ENCODE measurements at places on chromosomes 5 and 9.

DNA sequence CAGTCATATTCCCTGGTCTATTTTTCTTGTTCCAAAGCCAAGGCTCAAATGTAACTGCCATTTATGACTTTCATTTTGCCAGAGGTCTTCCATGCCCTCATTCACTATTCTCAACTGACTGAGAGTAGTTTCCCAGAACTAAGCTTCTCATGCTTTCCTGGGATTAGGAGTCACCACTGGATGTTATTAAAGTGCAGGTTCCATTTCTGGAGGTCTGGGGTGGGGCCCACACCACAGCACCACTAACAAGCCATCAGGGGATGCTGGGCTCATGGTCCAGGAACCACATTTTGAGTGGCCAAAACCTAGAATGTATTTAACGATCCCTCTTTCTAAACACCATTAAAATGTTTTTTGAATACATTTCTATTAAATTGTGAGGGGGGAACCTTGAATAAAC lies 677.6 kb downstream of the SEMA5A start:
- no peak overlapping the region for H3K27ac ChIP-seq
- H3K36me3 ChIP-seq = no peaks in the 10 kb centered on the region
- no peak overlapping the region for H3K4me3 ChIP-seq
- no peaks in the 10 kb centered on the region for H3K27me3 ChIP-seq
- DNase-seq = no peak

DNA sequence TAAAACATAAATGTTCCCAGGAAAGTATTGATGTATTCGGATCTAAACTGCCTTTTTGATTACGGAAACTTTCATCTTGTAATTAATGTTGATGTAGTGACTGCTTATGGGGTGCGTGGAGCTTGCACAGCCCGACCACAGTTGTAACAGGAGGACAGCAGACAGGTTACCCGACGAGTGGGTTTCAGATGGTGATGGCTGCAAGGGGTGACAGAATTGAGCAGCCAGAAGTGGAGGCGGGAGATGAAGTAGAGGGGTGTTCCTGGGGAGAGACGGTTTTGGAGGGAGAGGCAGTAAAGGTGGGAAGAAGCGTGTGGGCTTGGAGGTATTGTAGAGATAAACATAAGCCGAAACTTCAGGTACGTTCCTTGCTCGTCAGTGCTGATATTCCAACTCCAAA lies 5.8 kb downstream of the CEP72 start:
- no peak for DNase-seq
- H3K4me3 ChIP-seq = no peak overlapping the region
- no peaks in the 10 kb centered on the region for H3K27me3 ChIP-seq
- H3K36me3 ChIP-seq = peaks cover 23% of the 10 kb centered on the region

DNA sequence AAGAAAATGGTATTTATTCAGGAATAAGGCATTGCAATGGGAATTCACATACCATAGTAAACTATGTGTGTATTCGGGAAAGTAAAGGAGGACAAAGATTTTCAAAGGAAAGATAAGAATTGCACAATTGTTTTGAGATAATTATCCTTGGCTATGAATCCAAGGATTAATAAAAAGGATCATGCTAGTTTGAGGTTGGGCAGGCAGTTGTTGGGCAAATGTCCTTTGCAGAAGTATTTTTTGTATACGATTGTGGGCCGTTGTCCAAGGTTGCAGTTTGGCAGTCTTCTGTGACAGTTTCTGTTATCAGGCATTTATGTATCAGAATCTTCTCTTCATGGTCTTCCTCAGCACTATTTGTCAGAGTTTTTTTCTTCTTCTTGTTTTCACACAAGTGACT lies 10.6 kb upstream of the UBAP2 start:
- no peaks in the 10 kb centered on the region for H3K27me3 ChIP-seq
- DNase-seq = no peak
- no peak overlapping the region for H3K27ac ChIP-seq
- H3K4me1 ChIP-seq = no peaks in the 10 kb centered on the region
- H3K36me3 ChIP-seq = no peaks in the 10 kb centered on the region
- no peak overlapping the region for H3K4me3 ChIP-seq

DNA sequence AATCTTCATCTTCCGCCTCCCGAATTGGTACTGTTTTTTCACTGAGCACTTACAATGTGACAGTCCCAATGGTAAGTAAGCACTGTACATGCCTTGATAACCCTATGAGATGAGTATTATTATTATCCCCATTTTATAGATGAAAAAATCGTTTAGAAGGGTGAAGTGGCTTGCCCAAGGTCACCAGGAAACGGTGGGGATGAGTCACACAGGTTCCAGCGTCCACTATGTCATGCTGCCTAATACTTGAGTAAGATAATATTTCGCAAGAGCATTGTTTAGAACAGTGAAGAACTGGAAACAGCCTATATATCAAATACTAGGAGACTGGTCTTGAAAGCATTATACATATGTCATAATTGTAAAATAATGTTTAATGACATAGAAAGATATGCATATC lies 12.9 kb downstream of the HAND1 start:
- peaks cover 21% of the 10 kb centered on the region for H3K27me3 ChIP-seq
- no peak overlapping the region for H3K4me3 ChIP-seq
- H3K36me3 ChIP-seq = no peaks in the 10 kb centered on the region
- H3K27ac ChIP-seq = no peak overlapping the region
- no peak for DNase-seq
- H3K4me1 ChIP-seq = peaks cover 2% of the 10 kb centered on the region

- H3K4me3 ChIP-seq = no peak overlapping the region
- no peaks in the 10 kb centered on the region for H3K36me3 ChIP-seq
- H3K27me3 ChIP-seq = no peaks in the 10 kb centered on the region
- DNase-seq = no peak
- no peaks in the 10 kb centered on the region for H3K4me1 ChIP-seq
- no peak overlapping the region for H3K27ac ChIP-seq
Observed at GRCh38 chr9:79384501-79384900, 187.3 kb upstream of the TLE4 start.

GRCh38 chr9:26893030-26893676 lies 551 bp upstream of the CAAP1 start:
- H3K36me3 ChIP-seq = no peaks in the 10 kb centered on the region
- H3K4me1 ChIP-seq = 0 out of 2 replicates have a peak, but pooled peaks cover 3% of the 10 kb centered on the region
- no peak for DNase-seq
- peak overlapping the region; percentile 93 for H3K4me3 ChIP-seq

DNA sequence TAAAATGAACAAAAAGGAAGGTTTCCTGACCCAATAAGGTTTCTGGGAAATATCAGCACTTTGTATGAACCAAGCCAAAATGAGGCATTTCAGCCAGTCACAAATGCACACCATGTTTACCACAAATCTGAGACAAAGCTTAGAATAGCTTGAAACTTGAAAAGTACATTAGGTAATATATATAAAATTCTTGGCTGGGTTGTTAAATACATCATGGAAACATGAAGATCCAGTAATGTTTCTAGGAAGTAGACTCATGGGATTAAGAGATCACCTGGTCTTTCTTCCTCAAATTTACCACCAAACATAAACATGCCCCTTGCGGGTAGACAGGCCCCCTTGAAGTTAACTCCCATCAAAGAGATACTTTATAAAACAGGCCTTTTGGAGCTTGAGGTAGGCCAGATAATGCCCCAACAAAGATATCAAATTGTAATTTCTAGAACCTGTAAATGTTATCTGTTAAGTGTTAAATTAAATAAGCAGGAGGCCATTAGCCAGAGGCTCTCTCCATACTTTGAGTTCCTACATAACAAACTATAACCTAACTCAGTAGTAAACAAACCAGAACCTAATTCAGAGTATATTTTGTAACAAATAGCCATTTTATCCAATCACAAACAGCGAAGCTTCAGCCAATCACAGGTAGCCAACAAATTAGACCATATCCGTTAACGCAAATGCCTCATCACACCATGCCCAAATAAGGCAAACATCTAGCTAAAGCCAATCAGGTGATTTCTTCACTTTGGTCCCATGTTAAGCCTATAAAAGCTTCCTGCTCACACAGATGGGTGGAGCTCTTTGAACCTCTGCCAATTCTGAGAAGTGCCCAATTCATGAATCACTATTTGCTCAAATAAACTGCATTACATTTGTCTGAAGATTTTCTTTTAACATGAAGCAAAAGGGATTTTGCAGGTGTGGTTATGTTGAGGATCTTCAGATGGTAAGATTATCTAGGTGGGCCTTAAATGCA lies 127.9 kb upstream of the TARS1 start:
- no peak for DNase-seq
- no peaks in the 10 kb centered on the region for H3K4me1 ChIP-seq
- H3K27me3 ChIP-seq = no peaks in the 10 kb centered on the region
- no peak overlapping the region for H3K27ac ChIP-seq
- H3K36me3 ChIP-seq = no peaks in the 10 kb centered on the region

- peaks cover 63% of the 10 kb centered on the region for H3K36me3 ChIP-seq
- DNase-seq = peak; percentile 27
- H3K4me3 ChIP-seq = no peak overlapping the region
- H3K27me3 ChIP-seq = no peaks in the 10 kb centered on the region
Observed at GRCh38 chr5:145585-146323, 45.5 kb upstream of the LRRC14B start.

DNA sequence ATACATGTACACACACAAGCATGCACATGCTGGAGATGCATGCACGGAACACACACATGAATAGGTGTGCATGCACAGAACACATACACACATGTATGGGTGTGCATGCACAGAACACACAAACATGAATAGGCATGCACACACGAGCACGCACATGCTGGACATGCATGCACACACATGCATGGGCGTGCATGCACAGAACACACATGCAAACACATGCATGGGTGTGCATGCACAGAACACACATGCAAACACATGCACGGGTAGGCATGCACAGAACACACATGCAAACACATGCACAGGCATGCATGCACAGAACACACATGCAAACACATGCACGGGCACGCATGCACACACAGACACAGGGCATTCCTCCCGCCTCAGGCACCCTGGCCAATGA lies 382.3 kb downstream of the IRX2 start:
- no peak overlapping the region for H3K4me3 ChIP-seq
- no peak for DNase-seq
- no peaks in the 10 kb centered on the region for H3K4me1 ChIP-seq
- H3K27ac ChIP-seq = no peak overlapping the region
- no peaks in the 10 kb centered on the region for H3K27me3 ChIP-seq

DNA sequence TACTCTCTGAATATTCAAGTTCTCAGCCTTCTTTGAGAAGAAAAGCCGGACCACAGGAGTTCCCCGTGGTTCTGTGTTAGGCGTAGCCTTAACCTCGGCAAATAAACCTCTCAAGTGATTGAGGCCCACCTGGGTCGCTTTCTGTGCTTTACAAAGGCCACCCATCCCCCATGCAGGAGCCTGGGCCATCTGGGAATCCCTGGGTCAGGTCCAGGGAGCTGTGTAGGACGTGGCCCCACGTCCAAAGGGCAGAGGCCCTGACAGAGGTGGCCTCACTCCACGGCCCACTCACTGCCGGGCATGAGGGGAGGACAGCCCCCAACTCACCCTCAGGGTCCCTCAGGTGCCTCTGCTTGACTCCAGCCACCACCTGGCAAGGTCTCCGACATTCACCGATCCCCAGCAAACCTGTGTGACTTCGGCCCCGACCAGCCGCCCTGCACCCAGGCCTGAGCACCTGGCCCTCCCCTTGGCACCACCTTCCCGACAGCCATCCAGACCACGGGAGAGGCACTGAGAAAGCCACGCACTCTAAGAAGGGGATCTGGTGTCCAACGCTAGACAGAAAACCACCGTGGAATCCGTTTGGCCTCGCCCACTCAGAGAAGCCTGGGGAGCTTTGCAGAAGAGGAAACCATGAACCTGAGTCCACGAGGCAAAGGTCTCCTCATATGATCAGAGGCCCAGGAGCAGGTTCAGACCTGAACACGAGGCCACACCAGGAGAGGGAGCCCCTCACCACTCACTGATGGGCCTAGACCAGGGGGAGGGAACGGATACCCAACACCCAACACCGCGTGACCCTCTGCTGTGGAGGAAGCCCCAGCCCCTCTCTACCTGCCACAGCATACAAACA lies 4.5 kb downstream of the SLC12A7 start:
- no peaks in the 10 kb centered on the region for H3K27me3 ChIP-seq
- no peak overlapping the region for H3K4me3 ChIP-seq
- H3K4me1 ChIP-seq = peaks cover 38% of the 10 kb centered on the region
- H3K27ac ChIP-seq = peak overlapping the region; percentile 70
- peak; percentile 10 for DNase-seq
- H3K36me3 ChIP-seq = no peaks in the 10 kb centered on the region

DNA sequence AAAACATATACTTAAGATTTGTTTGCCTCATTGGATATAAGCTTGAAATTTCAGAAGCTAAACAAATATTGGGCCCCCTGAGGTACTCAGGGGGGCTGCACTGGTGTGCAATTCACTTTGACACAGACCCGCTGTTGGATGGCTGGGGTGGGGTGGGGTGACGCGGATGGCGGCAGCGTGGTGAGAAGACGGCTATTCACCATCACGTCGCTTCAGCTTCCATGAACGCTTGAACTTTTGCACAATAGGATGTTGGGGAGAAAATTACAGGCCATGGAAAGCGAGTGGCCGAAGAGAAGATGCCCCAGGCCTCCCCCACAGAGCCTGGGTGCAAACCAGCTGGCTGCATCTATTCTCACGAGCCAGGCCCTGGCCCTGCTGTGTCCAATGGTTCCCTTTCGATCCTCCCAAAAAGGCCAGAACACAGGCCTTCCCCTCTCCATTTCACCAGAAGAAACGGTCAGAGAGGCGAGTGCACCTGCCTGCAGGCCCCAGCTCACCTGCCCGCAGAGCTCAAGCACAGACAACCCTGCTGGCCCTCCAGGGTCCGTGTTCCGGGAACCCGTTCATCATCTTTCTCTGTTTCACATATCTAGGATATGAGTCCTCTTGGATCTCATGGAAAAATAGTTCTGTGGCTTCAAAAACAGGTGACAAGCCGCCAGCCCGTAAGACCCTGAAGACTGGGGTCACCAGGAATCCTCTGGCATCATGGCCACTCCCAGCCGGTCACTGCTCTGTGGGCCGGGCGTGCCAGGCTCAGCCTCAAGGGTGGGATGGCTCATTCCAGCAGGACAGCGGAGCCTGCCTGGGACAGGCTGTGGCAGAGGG lies 46.8 kb upstream of the SARDH start:
- no peaks in the 10 kb centered on the region for H3K27me3 ChIP-seq
- DNase-seq = no peak
- H3K36me3 ChIP-seq = no peaks in the 10 kb centered on the region
- H3K4me1 ChIP-seq = peaks cover 3% of the 10 kb centered on the region
- H3K27ac ChIP-seq = no peak overlapping the region

DNA sequence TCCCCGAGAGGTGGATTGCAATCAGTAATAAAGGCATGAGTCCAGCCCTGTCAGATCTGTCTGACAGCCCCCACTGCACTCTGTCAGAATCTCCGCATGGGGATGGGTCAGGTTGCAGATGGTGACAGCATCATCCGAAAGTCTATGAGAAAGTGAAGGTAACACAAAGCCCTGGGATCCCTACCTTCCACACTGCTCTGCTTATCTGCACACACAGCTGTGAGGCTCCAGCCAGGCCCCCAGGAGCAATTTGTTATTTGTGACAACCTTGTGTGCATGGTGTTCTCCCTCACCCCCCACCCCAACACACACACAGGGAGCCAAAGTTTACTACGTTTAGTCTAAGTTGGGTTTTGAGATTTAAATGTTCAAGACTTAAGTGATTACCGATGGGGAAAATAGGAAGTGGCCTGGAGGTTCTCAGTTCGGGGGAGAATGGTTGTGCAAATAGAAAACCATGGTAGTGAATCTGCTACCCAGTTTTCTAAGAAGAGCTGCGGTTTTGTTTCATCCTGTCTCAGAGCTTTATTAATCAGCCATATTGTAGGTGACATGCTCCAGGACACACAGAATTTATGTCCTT lies 92.7 kb downstream of the SV2C start:
- DNase-seq = no peak
- no peaks in the 10 kb centered on the region for H3K36me3 ChIP-seq
- H3K4me1 ChIP-seq = no peaks in the 10 kb centered on the region
- no peak overlapping the region for H3K27ac ChIP-seq
- H3K27me3 ChIP-seq = no peaks in the 10 kb centered on the region

GRCh38 chr9:132539096-132539495 lies 43.3 kb upstream of the BARHL1 start:
- DNase-seq = no peak
- H3K4me1 ChIP-seq = peaks cover 3% of the 10 kb centered on the region
- H3K36me3 ChIP-seq = no peaks in the 10 kb centered on the region
- H3K4me3 ChIP-seq = no peak overlapping the region
- H3K27me3 ChIP-seq = no peaks in the 10 kb centered on the region
- no peak overlapping the region for H3K27ac ChIP-seq
